ENCODE measurements at places on chromosomes 16 and 17. TPM values are rescaled to one million over a fixed set of nuclear protein-coding genes. Genes with fewer than 3 reads are reported as not detected.

GRCh38 chr16:87575027-87575804 is 27.1 kb upstream of the JPH3 start:
- H3K27ac ChIP-seq = no peak overlapping the region
- H3K4me1 ChIP-seq = peaks cover 16% of the 10 kb centered on the region
- no peaks in the 10 kb centered on the region for H3K27me3 ChIP-seq

- peak; percentile 91 for DNase-seq
- peaks cover 33% of the 10 kb centered on the region for H3K4me1 ChIP-seq
- peak within 1 kb of the TSS; percentile 95 for H3K27ac ChIP-seq
- peak within 1 kb of the TSS; percentile 89 for H3K4me3 ChIP-seq
- H3K36me3 ChIP-seq = peaks cover 14% of the 10 kb centered on the region
- H3K27me3 ChIP-seq = no peaks in the 10 kb centered on the region
Measured at GRCh38 chr16:25257470-25257955, at the start of gene ZKSCAN2. TSS of gene ZKSCAN2 (minus strand) at chr16:25257845. CDS start at chr16:25257127, 718 bp downstream.

GRCh38 chr16:49019831-49020230 is 261.8 kb downstream of the CBLN1 start:
- DNase-seq = no peak
- peak overlapping the region; percentile 53 for H3K27ac ChIP-seq
- H3K4me3 ChIP-seq = peak overlapping the region; percentile 65
- H3K4me1 ChIP-seq = peaks cover 42% of the 10 kb centered on the region

- no peak overlapping the region for H3K27ac ChIP-seq
- no peak overlapping the region for H3K4me3 ChIP-seq
- no peaks in the 10 kb centered on the region for H3K36me3 ChIP-seq
- peaks cover 22% of the 10 kb centered on the region for H3K27me3 ChIP-seq
- DNase-seq = peak; percentile 15
Measured at GRCh38 chr16:48632137-48632774, 22.3 kb upstream of the N4BP1 start.

GRCh38 chr16:57611181-57611580 is 17.2 kb upstream of the ADGRG1 start:
- DNase-seq = no peak
- H3K27ac ChIP-seq = no peak overlapping the region
- H3K4me3 ChIP-seq = no peak overlapping the region
- no peaks in the 10 kb centered on the region for H3K36me3 ChIP-seq
- no peaks in the 10 kb centered on the region for H3K27me3 ChIP-seq
- no peaks in the 10 kb centered on the region for H3K4me1 ChIP-seq

GRCh38 chr16:50102051-50102746 is 36.4 kb downstream of the HEATR3 start:
- H3K36me3 ChIP-seq = peaks cover 18% of the 10 kb centered on the region
- no peak overlapping the region for H3K4me3 ChIP-seq
- H3K27me3 ChIP-seq = no peaks in the 10 kb centered on the region
- no peaks in the 10 kb centered on the region for H3K4me1 ChIP-seq

GRCh38 chr17:35844547-35844946 is 24.1 kb downstream of the HEATR9 start:
- H3K27me3 ChIP-seq = no peaks in the 10 kb centered on the region
- no peak overlapping the region for H3K4me3 ChIP-seq
- peaks cover 37% of the 10 kb centered on the region for H3K36me3 ChIP-seq
- no peak for DNase-seq
- no peak overlapping the region for H3K27ac ChIP-seq

DNA sequence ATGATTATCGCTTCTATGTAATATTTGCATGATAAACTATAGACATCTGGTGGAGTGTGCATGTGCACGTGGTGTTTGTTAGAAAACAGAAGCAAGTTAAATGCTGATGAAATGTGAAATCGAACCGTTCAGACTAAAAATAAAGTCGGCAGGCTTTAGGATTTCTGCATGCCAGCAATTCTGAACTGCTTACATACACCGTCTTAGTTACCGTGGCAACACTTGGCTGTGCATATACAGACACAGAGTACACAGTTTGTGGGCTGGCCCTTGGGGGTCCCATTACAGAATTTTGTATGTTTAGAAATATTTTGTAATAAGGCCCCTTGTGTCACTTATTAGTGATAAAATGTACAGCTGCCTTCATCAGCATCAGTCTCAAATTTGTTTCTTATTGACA is 605.5 kb downstream of the RBFOX1 start:
- no peaks in the 10 kb centered on the region for H3K36me3 ChIP-seq
- no peak overlapping the region for H3K4me3 ChIP-seq
- DNase-seq = no peak
- no peak overlapping the region for H3K27ac ChIP-seq
- H3K4me1 ChIP-seq = no peaks in the 10 kb centered on the region
- H3K27me3 ChIP-seq = no peaks in the 10 kb centered on the region

The C16orf54 gene
- 2.1 TPM for total RNA-seq

The CHD3 gene
- total RNA-seq = 170 TPM

The ETV4 gene
- total RNA-seq = 28.2 TPM

The MFSD6L gene
- 3.6 TPM for total RNA-seq

The CENPX gene
- 69.3 TPM for total RNA-seq

All from type B pancreatic cell (in vitro differentiated cells).